ENCODE measurements at places on chromosomes 3 and 15.
A peak's percentile ranks its signal among the peaks of the same experiment; 100 is the strongest.

DNA sequence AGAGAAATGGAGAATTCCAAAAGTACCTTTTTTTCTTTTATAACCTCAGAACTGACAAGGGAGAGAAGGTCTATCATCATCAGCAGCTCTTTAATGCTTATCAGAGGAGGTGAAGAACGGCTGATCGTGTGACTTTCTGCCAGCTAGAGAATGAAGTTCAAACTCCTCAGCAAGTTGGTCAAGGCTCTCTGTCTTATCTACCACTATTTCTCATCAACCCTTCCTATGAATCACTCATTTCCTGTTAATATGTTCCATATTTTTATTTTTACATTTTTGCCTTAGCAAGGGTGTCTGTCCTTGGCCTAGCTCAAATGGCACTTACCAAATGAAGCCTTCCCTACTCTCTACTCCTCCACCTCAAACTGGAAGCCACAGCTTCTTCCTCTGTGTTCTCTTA, 73.1 kb upstream of the TSPAN3 start:
- DNase-seq: no peak
- peaks cover 22% of the 10 kb centered on the region for H3K36me3 ChIP-seq
- peaks cover 63% of the 10 kb centered on the region for H3K4me1 ChIP-seq

GRCh38 chr3:38396239-38396638, 49.7 kb downstream of the XYLB start:
- DNase-seq: peak; percentile 57
- no peaks in the 10 kb centered on the region for H3K27me3 ChIP-seq
- H3K27ac ChIP-seq: no peak overlapping the region
- H3K4me1 ChIP-seq: no peaks in the 10 kb centered on the region
- H3K4me3 ChIP-seq: no peak overlapping the region
- peaks cover 19% of the 10 kb centered on the region for H3K36me3 ChIP-seq

- peak; percentile 42 for DNase-seq
- peaks cover 63% of the 10 kb centered on the region for H3K27me3 ChIP-seq
- H3K27ac ChIP-seq: no peak overlapping the region
- H3K4me3 ChIP-seq: no peak overlapping the region
- H3K36me3 ChIP-seq: no peaks in the 10 kb centered on the region
These were observed 53.4 kb downstream of the RPLP1 start for GRCh38 chr15:69505956-69506556.

DNA sequence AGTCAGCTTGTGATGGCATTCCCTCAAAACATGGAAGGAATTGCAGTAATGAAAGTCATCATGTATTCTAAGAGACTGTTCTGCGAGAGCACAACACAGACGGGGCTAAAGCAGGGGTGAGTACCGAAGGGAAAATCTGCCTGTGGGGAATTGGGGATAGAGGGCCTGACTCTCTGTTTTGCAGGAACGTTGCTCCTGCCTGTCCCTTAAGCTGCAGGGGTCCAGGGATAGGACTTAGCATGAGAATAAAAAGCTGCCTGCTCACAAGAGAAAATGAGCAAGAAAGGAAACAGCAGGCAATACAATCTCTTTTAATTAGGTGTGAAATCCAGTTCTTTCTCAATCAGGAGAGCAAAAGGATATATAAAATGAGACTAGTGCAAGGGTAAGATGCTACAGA, 62.2 kb downstream of the TIGIT start:
- no peak for DNase-seq
- H3K36me3 ChIP-seq: peaks cover 6% of the 10 kb centered on the region
- no peak overlapping the region for H3K27ac ChIP-seq
- no peak overlapping the region for H3K4me3 ChIP-seq
- no peaks in the 10 kb centered on the region for H3K4me1 ChIP-seq

DNA sequence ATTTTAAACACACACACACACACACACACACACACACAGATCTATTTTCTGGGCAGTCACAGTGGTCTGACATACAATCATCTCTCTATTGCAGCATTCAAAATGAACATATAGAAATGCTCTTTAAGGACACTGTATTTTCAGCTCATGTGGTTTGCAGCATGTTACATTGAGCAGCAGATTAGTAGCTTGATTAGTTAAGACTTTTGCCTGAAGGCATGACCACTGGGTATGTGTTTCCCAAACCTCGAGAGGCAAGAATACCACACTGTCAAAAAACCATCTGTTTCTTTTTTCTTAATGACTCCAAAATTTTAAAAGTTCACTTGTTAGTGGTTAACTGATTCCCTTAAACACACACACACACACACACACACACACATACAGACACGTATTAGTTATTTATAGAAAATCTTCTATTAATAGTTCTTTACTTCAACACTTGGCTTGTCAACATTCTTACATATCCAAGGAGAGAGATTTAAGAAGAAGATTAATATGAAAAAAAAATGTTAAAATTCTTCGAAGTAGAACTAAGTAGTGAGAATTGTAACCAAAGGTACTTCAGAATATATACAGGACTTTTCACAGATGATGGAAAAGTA, 518.2 kb downstream of the CADM2 start:
- no peaks in the 10 kb centered on the region for H3K36me3 ChIP-seq
- H3K4me1 ChIP-seq: peaks cover 19% of the 10 kb centered on the region
- no peak for DNase-seq
